ENCODE measurements at places on chromosomes 12 and 14.

GRCh38 chr12:70962226-70962794, 41.8 kb upstream of the PTPRR start:
- DNase-seq: no peak

DNA sequence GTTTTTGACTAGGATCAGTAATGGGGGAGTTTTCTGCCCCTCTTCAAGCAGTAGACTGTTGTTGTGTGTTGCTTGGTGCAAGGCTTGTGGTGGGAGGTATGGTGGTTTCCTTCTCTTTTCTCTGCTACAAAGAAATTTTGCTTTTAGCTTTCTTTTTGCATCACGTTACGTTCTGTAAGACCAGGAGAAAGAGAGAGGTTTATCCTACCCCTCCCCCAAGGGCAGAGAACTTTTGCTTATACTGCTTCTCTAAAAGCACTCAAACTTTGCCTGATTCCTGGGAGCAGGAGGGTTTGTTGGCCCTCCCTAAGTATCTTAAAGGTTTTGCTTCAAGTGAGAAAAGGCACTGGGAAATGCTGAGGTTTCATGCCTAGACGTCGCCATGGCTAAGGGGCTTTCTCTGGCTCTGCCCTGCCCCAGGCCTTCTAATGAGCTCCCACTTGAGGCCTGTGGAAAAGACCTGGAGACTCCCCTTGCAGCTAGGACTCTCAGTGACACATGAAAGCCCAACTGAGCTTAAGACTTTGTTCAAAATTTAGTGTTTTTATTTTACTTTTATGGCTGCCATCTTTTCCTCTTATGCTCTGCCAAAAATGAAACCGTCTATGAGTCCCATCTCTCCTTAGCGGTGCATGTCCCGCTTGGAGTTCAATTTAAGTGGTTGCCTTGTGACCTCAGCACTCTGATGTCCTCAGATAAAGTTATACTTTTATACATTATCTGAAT, 49.2 kb downstream of the EIF2S3B start:
- no peak for DNase-seq

- no peak for DNase-seq
Observed at GRCh38 chr14:102727336-102728095, 49.7 kb upstream of the TRAF3 start.

- no peak for DNase-seq
Observed at GRCh38 chr12:2924019-2924418, 33.3 kb downstream of the TULP3 start.

- no peak for DNase-seq
Observed at GRCh38 chr12:105064564-105065178, 19.6 kb downstream of the ALDH1L2 start.

DNA sequence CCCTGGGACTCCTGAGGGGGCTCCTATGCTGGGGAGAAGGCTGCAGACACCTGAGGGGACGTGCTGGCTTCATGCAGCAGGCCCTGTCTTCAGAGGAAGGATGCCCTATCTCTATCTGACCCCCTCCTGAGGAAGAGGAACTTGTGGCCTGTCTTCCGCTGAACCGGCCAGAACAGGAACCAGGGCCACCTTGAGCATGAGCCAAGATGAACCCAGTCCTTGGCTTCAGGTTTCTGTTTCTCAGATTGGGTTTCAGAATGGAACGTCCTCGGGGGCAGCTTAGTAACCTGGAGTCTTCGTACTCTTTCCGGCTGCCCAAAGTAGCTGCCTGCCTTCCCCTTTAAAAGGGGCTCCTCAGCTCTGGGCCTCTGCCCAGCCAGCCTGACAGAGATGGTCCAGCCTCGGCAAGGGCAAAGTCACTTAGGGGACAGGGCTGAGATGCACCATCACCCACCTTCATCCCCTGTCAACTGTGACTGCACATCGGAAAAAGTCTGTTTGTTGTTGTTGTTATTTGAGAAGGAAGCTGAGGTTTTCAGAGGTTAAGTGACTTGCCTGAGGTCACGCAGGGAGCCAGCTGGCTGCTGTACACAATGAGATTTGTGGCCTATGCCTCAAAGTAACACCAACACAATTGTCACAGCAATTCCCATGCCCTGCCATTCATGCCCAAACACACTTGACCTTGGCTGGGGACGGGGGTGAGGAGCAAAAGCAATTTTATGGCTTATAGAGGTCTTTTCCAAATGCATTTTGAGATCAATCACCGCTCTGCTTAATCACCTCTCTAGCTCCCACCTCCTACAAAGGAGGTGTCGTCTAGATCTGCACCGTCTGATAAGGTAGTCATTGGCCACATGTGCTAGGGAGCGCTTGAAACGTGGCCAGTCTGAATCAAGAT, 13.4 kb downstream of the ASB2 start:
- no peak for DNase-seq

- DNase-seq: no peak
Observed at GRCh38 chr14:20809917-20810316, 7.3 kb upstream of the RNASE1 start.
